ENCODE measurements at places on chromosomes 7 and 10.

- DNase-seq, result no peak
These were observed 52.0 kb downstream of the FAS start for GRCh38 chr10:89042562-89042961.

DNA sequence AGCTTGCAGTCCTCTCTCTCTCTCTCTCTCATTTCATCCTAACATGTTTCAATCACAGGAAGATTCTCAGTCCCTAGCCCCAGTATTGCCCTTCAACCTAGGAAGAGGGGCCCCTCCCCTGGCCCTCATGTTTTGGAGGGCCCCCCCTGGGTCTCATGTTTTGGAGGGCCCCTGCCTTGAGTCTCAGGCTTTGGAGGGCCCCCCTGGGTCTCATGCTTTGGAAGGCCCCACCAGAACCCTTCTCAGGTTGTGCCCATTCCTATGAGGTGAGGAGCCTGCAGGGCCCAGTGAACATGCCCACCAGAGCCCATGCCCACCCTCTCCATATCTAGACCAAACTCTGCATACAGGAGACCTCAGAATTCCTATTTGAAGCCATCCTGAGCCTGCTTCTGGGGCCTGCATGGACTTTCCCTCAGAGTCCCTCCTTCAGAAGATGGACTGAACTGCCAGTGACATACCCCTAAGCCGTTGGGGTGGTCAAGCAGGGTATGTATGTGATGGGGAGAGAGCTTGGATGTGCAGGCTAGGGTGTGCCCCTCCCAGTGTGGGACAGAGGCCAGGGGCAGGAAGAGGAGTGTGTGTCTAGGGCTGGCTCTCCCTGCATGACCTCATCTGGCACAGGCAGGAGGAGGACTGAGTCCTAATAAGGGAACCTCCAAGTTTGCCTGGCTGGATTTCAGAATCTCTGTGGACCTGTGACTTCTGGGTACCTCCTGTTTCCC, 8.1 kb upstream of the VDAC2 start:
- no peak for DNase-seq

GRCh38 chr10:30057894-30058556, 1.4 kb downstream of the JCAD start:
- DNase-seq, result no peak

GRCh38 chr10:29643771-29644501, 9.2 kb upstream of the SVIL start:
- DNase-seq, result no peak

Measured in stimulated activated CD8-positive, alpha-beta memory T cell treated with anti-CD3 and anti-CD28 coated beads, Interleukin-7, amount 100 ng/mL, for 48 hours (primary cell).